ENCODE measurements at places on chromosomes 1 and 21.

DNA sequence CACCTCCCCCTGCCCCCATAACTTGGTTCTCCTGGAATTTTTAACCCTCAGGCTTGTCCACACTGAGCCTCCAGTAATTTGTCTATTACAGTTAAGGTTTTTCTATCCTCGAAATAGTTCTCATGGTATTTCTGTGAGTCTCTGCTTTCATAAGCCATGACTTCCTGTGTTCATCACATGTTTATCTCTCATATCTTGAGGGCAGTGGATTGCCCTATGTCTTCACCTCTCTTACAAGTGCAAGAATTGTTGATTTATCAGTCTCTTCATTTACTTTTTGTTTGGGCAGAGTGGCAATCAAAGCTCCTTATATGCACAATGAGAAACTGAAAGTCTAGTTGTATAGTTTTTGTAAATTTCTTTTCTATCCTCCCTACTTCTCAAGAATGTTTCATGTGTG, 328.4 kb downstream of the PLA2G4A start:
- no peak for DNase-seq

- no peak for DNase-seq
These were observed 180.4 kb downstream of the FGGY start for GRCh38 chr1:59477286-59477685.

GRCh38 chr1:5490635-5491034, 501.6 kb downstream of the NPHP4 start:
- no peak for DNase-seq

DNA sequence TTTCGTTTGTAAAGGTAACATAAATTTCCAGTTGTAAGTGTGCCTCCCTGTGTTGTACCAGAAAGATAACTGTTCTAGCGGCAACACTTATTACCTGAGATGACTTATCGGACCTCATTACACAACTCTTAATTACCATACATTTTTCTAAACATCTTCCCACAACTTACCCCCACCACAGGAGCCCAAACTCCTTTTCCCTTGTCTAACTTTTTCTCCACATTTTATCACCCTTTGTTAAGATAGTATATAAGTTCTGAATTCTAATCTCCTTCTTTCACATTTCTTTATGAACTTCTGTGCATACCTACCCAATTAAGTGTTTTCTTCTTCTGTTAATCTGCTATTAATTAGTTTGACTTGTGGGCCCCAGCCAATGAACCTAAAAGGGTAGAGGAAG, 143.7 kb upstream of the CAMK1G start:
- no peak for DNase-seq

- no peak for DNase-seq
These were observed 296.6 kb downstream of the OMA1 start for GRCh38 chr1:58249737-58250586.

- no peak for DNase-seq
These were observed 53.8 kb upstream of the DPH5 start for GRCh38 chr1:101079341-101079740.

DNA sequence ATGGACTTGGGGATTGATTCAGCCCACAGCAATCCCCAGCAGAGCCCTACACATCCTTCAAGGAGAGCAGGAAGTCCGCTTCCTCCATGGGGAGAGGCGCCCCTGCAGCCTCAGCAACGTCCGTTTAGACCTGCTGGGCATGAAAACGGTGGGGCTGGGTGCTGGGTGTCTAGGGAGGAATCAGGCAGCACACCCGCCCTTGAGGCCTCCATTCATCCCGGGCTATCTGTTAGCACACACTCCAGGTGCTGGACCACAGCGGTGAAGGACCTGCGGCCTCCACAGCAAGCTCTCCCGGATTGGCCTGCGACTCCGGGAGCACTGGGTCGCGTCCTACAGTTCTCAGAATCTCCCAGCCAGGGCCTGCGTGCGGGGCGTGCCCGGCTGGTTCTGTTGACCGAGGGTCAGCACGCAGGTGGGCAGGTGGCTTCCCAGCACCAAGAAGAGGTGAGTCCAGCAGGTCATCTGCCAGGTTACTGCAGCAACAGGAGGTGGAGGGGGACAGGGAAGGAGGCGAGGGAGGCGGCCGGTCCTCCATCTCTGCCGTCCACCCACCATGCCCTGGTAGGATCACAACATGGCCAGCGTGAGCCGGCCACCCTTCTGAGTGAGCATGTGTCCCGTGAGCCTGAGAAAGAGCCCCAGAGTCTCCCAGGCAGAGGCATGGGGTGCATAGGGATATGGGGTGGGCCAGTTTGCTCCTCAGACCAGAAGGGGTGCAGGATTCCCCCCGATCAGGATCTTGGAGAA, 96.6 kb downstream of the RIPK4 start:
- DNase-seq = no peak

GRCh38 chr1:221699577-221699976, 42.3 kb downstream of the DUSP10 start:
- no peak for DNase-seq

DNA sequence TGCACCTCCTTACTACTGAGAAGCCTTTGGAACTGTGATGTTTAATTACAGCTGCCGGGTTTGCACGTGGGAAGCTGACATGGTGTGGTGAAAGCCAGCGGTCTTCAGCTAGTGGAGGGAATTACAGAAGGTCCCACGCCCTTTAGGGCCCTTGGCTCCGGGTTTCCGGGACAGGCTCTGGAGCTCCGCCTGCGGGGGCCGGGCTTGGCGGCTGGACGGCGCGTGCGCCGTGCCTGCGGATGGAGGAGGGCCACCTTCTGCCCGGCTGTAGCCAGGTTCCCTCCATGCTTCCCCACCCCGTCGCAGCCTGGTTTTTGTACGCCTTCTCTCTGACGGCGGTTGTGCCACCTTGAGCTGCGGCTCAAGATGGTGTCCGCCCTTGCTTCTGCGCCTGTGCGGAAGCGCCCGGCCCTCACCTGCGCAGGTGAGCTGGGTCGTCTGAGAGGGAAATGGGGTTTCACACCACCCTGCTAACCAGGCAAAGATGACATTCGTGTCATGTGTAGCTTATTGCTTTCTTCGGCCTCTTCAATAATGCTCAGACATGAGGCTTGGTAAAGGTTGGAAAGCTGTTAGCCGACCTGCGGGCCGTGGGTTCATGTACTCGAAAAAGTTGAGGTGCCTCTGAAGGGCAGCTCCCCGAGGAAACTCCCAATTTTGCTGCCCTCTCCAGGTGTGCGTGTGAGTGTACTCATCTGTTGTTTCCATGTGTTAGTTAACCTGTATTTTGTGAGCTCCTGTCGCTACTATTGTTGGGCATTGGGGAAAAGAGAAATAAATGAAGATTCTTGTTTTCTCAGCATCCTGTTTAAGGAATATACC, 36.6 kb upstream of the OPRD1 start:
- DNase-seq = peak; percentile 13

DNA sequence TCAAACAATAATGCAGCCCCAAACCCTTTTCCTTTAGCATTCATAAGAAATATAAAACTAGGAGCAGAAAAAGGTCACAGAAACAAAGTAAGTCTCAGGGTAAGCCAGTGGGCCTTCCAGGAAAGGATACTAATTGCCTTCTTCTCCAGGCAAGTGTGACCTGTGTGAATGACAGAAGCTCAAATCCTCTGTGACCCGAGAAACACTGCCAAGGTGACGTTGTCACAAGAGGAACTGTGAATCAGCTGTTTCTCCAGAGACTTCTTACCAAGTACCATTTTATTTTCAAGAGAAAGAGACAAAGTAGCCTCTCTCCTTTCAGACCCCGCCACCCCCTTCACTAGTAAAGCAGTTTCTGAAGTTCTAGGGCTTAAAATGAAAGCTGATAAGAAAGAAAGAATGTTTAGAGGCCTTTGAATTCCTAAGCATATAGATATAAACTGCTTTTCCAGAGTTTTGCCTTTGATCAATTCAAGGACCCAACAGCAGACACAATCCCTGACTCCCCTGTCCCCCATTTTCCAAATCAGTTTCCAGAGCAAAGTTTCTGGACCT, 155.6 kb downstream of the NUF2 start:
- no peak for DNase-seq

GRCh38 chr1:162587347-162587746, 25.8 kb downstream of the UAP1 start:
- DNase-seq = no peak

DNA sequence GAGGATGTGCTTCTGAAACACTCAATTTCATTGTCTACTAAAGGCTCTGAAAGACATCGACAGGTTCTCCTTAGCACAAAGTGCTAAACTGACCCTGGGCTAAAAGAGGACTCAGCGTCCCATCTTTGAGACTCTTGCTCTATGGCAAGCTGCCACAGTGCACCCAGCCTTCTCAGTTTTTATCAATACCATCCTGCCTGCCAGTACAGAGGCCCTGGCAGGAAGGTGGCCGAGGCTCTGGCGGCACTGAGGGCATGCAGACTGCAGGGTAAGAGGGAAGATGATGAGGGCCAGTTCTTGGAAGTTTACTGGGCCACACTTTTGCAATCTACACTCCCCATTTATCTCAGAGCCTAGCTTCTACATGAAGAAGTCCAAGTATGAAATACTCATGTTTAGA, 5.3 kb downstream of the OLFML2B start:
- DNase-seq = no peak

DNA sequence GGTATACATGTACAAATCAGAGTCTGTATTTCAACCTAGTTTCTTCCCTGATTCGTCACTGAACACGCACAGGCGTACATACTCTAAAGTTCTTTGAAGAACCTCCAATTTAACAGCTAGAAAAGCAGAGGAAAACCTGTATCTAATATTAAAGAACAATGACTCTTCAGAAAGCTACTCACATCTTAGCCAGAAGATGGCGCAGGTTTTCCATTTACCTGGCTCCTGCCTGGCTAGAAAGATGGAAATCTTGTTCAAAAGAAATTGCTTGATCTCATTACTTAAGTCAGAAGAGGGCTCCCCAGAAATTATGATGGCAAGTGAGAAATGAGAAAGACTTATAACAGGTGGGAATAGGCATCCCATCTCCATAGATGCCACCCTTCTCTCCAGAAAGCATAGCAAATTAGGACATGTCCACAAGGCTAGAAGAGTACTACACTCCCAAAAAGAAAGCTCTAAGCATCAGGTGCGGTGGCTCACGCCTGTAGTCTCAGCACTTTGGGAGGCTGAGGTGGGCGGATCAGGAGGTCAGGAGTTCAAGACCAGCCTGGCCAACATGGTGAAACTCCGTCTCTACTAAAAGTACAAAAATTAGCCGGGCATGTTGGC, 19.0 kb upstream of the L1TD1 start:
- DNase-seq = no peak

- no peak for DNase-seq
These were observed 42.9 kb upstream of the CD2 start for GRCh38 chr1:116711263-116711840.

DNA sequence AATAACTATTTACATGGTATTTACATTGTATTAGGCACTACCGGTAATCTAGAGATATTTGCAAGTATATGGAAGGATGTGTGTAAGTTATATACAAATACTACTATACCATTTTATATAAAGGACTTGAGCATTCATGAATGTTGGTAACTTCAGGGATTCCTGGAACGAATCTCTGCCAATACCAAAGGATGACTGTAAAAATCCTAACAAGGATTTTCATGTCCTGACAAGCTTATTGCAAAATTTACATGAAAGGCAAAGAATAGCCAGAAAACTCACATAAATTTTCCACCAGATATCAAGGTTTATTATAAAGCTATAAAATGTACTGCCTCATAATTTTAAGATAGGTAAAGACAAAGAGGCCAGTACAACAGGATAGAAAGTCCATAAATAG, 325.2 kb upstream of the NRIP1 start:
- DNase-seq = no peak
